Stimulated activated CD4-positive, alpha-beta T cell treated with anti-CD3 and anti-CD28 coated beads, Interleukin-1b, Interleukin-23, amount 100 ng/mL, for 24 hours (primary cell): ENCODE measurements at places on chromosomes 5 and 9.

GRCh38 chr5:36763454-36763853, 113.1 kb upstream of the NIPBL start:
- DNase-seq, result no peak

GRCh38 chr5:139862803-139863202, 67.2 kb downstream of the PSD2 start:
- DNase-seq, result no peak

DNA sequence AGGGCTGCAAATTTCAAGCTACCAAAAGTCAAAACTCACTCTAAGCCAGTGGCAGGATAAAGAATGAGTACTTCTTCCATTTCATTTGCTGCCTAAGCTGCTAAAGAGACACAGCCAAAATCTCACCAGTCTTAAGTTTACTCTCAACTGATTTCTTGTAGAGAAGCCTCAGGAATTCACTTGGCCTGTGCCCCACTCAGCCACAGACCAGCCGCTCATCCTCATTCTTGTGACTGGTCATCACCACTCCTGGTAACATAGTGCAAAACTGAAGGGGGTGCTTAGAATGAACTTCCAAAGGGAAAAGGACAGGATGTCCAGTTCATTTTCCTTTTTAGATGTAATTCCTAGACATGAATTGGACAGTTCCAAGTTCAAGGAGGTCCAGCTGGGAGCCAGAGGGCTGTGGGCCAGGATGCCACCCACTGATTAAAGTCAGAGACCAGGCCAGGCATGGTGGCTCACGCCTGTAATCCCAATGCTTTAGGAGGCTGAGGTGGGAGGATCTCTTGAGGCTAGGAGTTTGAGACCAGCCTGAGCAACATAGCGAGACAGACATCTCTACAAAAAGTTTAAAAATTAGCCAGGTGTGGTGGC, 72.7 kb upstream of the RANBP3L start:
- DNase-seq, result no peak

- no peak for DNase-seq
Observed at GRCh38 chr5:111552492-111552891, 40.2 kb upstream of the STARD4 start.

DNA sequence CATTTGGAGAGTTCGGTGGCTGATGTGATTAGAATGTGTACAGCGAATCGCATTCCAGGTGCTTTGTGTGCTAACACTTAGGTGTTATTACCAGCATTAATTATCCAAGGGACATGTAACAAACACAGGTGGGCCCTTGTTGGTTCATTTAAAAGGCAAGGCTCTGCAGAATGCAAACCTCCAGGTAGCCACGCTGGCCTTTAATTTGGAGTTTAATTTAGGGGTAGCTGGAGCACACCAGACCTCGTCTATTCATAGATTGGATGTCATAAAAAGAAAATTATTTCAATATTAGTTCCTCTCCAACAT, 191.1 kb downstream of the MAT2B start:
- no peak for DNase-seq
